Activated naive CD8-positive, alpha-beta T cell treated with anti-CD3 and anti-CD28 coated beads for 36 hours (primary cell): ENCODE measurements at places on chromosomes 1 and 21.

- no peak for DNase-seq
Observed at GRCh38 chr1:214990619-214991018, 91.9 kb upstream of the KCNK2 start.

DNA sequence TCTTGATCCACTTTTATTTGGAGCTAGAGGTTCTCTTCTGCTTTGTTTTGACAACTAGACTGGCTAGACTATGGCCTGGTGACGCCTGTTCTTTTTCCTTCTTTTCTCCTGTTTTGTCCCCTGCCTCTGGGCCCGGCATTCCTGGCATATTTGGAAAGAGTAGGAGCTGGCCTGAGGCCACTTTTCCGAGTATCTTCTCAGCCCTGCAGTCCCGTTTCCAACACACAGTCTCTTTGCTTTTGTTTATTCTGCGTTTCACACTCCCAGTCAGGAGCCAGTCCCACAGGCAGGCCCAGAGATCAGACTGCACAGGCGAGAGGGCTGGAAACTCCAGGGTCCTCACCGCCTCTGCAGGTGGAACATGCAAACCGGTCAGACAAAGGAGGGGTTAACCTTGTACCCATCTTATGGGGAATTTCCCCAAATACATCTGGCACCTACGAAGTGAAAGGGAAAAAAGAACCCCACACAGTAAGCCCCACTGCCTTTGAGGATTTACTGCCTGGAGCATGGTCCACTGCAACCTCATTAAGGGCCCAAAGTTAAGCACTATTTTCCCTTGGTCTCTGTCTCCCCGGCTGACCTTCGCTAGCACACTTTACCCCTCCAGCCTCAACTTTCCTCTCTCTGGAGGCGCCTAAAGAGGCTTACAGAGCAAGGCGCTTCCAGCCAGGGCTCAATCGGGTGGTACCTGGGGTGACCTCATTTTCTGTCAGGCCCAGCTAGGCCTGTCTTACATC, 141.1 kb downstream of the TOMM20 start:
- peak; percentile 70 for DNase-seq

GRCh38 chr1:47439819-47440598, 2.2 kb downstream of the FOXD2 start:
- DNase-seq: no peak

GRCh38 chr1:161905269-161905884, 118.3 kb downstream of the OLFML2B start:
- peak; percentile 12 for DNase-seq

- no peak for DNase-seq
Observed at GRCh38 chr1:167312871-167313270, 92.2 kb downstream of the POU2F1 start.

DNA sequence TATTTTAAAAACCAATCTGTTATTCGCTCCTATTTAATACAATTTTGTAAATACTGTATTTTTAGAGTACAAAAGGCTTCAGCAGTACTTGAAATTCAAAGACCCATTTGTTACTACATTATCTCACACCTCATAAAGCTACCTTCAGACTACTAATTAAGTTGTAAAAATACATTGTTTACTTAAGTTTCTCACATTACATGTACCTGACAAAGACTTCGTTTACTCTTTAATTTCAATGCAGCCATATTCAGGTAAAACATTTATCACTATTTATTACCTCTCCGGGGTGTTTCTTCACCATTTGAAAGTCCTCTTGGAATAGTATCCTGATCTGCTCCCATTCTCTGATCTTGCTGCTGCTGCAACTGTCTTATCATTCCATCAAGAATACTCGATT, 55.2 kb downstream of the BRWD1 start:
- no peak for DNase-seq

- no peak for DNase-seq
Observed at GRCh38 chr1:119602169-119602568, 45.9 kb downstream of the ZNF697 start.

DNA sequence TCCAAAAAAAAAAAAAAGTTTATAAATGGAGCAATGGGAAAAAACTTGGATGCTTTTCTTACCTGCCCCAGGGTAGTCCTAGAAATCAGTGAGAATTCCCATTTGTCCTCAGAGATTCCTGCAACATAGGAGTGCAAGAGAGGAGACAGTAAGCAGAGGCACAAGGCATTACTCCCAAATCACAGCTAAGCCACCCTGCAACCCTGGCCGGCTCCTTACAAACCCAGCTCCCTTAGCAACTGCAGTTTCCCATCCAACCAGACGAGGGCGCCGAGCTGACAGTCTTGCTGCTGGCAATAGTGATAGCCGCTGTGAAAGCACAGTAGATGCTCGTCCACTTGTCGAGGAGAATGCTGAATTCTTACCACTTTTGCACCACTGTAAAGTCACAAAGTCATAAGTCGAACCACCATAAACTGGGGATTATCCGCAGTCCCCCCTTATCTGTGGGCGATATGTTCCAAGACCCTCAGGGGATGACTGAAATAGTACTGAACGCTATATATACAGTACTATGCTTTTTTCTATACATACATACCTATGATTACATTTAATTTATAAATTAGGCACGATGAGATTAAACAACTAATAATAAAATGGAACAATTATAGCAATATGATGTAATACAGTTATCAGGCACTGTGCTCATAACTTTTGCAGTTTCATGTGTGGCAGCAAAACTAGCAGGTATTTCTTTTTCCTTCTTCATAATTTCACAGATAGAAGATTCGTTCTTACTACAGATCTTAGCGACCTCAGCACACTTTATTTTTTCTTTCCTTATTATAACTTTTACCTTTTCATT, 6.0 kb upstream of the PITHD1 start:
- DNase-seq: peak; percentile 82

GRCh38 chr21:38165466-38166172, 91.2 kb upstream of the KCNJ15 start:
- DNase-seq: no peak

- DNase-seq: no peak
Observed at GRCh38 chr1:219533280-219533679, 79.6 kb downstream of the ZC3H11B start.

DNA sequence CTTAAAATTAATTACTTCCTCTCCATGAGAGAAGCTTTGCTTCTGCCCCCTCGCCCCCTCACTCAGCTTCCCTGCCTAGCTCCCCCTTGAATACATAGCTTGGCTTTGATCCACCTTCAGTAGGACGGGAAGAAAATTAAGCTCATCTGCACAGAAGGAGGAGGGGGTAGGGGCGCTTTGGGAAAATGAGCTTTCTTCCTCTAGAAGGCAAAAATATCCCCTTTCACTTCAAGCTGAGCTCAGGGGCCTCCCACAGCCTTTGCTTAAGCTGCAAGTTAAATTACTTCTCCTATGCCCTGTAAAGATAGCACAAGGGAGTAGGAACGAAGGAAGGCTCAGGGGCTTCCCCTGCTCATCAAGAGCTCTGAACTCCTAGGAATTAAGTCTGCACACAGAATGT, 65.2 kb upstream of the GOLT1A start:
- DNase-seq: no peak

DNA sequence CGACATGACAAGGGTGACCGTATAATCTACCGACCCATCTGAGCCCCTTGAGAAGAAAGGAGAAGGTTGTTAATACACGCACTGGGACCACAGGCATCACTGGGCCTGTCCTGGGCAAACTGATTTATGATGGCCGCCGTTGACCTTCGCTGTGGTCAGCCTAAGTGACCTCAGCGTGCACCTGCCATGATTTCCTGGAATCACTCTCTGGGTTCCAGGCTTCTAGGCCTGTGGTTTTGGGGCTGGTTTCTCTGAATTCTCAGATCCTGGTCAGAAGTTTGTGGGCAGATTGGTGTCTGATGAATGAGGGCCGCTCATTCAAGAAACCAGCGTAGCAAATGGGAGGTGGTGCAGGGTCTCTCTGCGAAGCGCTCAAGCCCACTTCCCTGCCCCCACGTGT, 64.0 kb downstream of the SIK1 start:
- DNase-seq: peak; percentile 39

- DNase-seq: no peak
Observed at GRCh38 chr1:177573901-177574300, 396.0 kb downstream of the SEC16B start.

DNA sequence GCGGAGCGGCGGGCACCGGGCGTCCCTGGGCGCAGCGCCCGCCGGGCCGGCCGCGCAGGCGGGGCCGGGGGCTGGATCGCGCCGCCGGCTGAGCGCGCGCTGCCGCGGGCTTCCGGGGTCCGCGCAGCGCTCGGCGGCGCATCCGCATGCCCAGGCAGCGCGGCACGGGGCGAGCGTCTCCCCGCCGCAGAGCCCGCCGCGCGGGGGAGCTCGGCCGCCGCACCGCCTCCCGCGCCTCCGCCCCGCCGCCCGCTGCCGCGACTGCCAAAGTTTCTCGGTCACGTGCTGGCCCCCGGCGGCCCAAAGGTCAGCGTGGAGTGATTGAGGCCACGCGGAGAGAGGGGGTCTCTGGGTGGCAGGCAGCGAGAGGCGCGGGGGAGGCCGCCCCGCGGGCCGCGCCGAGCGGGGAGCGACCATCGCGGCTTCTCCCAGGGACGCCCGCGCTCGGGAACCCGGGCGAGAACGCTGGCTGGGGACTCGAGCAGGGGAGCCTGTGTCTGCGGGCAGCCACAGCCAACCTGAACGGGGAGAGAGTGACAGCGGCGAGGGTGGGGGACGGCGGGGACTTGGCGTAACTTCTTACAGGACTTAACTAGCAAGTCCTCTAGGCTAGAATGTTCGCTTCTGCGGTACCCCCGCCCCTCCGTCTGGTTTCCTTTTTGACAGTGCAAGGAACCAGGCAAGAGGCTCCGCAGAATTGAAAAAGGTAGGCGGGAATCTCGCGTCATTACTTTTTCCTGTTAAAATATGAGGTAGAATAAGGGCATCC, at the start of gene ILDR2:
Gene ILDR2, minus strand, starts transcription at position 180 of the 769 bp plus-strand sequence. CDS start 272 bp downstream, outside the sequence.
- DNase-seq: peak; percentile 66

- no peak for DNase-seq
Observed at GRCh38 chr1:78641558-78641957, 8.1 kb upstream of the IFI44 start.

DNA sequence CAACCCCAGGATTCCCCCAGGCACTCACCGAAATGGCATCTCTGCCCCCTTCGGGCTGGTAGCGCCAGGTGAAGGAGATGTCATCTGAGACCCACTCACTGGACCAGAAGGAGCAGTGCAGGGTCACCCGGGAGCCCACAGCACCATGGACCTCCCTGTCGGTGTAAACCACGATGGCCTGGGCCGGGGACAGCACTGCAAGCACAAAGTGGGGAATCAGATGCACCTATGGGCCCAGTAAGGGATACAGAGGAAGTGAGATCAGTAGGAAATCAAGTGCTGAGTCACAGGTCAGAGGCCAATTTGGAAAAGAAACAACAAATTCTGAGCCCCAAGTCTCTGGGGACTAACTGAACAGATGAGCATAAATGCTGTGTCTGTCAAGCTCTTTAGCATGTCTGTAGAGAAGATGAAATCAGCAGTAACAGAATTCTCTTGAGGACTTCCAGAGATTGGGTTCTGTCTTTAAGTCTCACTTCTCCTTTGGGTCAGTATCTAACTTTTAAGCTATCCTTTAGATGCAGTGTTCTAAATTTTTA, 2.5 kb downstream of the MPZ start:
- DNase-seq: no peak

- DNase-seq: no peak
Observed at GRCh38 chr1:109948285-109948630, 36.3 kb upstream of the AHCYL1 start.

DNA sequence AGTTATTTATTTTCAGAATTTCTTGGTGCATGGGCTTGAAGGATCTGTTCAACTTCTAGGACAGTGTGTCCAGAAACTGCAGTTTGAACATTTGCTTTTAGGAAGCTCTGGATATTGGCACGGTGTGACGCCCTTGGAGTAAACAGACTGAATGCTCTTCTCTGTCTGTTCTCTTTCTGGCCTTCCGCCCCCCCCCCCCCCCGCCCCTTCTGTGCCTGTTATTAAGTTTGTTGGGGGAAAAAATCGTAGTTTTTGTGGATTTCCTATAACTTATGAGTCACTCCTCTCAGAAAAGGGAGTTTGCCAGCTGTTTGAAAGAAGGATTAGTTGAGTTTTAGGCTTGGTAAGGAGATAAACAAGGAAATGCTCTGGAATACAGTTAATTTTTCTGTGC, 1.2 kb downstream of the KCTD3 start:
- DNase-seq: no peak
